ENCODE measurements at places on chromosomes 1 and 21. TPM values are rescaled to one million over a fixed set of nuclear protein-coding genes. Genes with fewer than 3 reads are reported as not detected.

- DNase-seq, result no peak
These were observed 208.2 kb upstream of the USP24 start for GRCh38 chr1:55423376-55423775.

GRCh38 chr1:109762821-109763645 is 690 bp downstream of the EPS8L3 start:
- DNase-seq, result no peak

GRCh38 chr1:64100791-64101190 is 102.6 kb upstream of the UBE2U start:
- no peak for DNase-seq

GRCh38 chr1:212529211-212529741 is 79.3 kb upstream of the ATF3 start:
- no peak for DNase-seq

DNA sequence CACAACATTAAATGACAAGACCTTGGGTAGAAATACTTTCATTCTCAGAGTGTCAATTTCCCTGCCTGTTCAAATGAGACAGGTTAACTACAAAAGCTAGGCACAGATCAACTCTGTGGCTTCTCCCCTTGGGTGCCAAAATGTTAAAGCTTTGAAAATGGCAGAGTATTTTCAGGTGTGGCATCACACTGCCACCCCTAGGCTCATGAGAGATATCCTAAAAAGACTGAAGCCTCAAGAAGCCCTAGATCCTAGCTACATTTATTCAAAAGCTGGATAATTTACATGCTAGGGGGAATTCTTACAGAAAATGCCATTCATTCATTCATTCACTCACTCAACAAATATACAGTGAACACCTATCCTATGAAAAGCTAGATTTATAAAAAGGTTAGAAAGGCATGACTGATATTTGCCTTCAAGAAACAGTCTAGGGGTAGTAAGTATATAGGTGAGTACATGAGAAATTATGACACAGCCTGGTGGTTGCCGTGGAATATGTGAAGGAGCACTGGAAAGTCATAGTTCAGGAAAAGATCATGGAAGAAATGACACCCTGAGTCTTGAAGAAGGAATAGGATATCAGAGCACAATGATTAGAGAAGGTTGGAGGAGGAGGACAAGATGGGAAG is 15.9 kb upstream of the RAB4A start:
- no peak for DNase-seq

DNA sequence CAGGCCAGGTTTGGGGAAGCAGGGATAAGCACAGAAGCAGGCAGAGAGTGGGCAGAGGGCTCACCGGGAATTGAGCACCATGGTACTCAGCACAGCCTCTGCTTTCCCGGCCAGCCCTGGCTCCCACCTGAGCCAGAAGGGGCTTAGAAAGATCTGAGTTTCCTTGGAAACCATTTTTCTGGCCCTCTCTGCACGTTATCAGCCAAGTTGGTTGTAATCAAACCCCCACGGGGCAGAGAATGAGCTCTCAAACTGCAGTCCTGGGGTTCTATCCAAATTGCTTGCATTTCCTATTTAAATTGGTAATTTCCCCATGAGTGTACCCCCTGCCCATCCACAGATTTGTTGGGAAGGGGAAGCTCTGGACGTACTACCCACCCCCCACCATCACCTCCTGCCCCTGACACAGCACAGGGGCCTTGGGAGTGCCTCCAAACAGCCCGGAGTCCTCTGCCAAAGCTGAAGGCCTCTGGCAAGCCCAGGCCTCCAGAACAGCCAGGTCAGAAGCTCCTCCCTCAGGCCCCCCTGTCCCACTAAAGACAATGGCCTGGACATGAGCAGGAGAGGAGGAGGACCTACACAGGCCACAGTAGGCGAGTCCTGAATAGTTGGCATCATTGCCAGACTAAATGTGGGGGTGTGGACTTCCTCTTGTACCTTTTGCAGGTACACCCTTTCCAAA is 42.7 kb upstream of the GJB5 start:
- DNase-seq, result no peak

C8B gene
- total RNA-seq, result not detected

DNA sequence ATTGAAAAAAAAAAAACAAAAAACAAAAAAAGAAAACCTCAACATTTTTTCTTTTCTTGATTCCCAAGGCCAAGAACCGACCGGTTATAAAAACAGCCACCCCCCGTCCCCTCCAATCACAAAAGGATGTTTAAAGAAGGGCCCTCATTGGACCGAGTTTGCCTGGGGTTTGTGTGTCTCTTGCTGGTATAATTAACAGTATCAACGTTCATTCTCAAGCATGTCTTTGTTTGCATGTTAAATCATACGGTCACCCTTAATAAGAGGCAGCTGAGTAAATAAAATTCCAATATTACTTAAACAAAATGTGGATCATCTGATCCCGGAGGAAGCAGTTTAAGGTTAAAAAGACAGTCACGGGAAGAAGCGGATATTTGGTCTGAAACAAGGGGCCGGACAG is 201.1 kb downstream of the PRDM2 start:
- DNase-seq, result no peak

- peak; percentile 89 for DNase-seq
These were observed 43.5 kb upstream of the CCDC27 start for GRCh38 chr1:3708791-3709190.

DNA sequence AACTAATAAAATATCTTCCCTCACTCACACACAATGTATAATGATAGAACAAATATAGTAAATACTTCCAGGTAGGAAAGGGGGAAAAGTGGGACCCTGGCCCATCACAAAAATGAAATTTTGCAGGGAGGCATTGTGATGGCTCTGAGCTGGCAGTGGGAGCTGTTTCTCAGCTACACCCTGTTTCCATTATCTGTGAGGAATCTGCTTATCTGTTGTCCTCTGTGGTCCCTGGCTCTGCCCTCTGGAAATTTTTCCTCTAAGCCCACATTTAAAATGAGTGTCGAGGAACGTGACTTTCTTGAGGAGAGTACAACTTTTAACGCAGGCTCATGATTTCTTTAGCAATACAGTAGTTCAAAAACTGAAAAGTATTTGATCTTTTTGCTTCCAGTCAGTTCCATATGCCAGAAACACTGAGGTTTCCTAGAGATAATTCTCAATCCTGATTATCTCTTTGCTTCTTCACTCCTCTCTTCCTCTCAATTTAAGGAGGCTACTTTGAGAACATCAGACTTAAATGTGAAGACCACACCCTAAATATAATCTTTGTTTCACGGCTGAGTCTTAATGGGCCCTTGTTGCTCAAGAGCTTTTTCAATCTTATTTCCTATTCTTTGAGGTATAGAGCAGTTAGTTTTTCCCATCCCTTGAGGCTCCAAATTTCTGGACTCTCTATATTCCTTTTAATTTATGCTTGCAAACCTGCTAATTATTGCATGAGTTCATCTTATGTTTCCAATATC is 5.0 kb upstream of the EEIG2 start:
- no peak for DNase-seq

DNA sequence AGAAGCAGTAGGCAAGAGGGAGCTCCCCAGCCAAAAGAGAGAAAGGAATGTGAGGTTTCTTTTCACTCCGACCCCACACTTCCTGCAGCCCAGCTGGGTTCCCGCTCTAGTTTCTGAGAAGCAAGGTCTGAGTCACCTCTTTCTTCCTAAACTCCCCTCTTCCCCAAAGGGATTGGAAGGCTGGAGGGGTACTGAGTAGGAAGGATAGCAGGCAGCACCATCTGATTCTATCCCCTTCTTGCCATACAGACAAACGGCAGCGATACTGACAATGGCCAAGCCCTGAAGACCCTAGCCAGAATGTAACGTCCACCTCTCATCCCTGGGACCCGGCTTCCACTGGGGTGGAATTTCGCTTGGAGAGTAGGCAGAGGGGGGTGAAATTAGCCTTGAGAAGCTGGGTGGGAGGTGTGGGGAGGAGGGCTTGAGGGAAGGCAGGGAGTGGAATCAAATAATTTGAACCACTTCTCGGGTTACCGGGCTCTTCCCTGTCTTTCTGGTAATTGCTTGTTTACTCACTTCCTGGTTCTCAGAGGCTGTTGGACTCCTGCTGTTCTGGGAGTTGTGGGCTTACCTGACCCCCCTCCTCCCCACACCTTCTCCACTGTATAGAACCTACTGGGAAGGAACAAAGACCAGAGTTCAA is 13.2 kb downstream of the IER5 start:
- peak; percentile 66 for DNase-seq

DNA sequence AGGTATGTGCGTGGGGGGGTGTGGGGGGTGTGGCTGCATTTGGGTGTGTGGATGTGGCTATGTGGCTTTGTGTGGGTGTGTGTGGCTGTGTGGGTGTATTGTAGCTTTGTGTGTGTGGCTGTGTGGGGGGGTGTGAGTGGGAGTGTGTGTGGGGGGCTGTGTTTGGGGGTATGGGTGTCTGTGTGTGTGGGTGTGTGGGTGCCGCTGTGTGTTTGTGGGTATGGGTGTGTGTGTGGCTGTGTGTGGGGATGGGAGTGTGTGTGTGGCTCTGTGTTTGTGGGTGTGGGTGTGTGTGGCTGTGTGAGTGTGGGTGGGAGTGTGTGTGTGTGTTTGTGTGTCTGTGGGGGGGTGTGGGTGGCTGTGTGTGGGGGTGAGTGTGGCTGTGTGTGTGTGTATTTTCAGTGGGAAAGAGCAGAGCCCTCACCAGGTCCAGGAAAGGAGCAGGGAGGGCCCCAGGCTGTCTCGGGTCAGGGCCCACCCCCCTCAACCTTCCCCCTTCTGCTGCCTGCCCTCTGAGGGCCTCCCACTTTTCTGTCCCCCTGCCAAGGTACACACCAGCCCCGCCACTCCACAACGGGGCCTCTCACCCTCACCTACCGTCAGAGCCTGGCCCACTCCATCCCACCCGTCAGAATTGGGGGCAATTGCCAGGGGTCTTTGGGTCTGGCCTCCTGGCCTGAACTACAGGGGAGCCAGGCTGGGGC is 1.9 kb upstream of the COL8A2 start:
- DNase-seq, result peak; percentile 50

DNA sequence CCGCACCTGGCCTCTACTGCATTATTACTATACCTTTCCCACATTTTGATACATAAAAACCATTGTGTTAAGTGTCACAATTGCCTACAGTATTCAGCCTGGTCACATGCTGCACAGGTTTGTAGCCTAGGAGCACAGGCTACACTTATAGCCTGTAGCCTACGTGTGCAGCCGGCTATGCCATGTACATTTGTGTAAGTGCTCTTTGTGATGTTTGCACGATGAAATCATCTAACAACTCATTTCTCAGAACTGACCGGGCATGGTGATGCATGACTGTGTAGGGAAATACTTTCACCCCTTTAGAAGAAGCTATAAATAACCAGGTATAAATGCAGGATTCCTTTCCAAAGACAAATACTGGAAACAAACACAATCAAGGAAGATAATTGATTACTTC is 12.1 kb downstream of the ERG start:
- DNase-seq, result no peak

PRDM2 gene
- total RNA-seq, result 8.6 TPM

CR1L gene
- total RNA-seq, result 0.48 TPM

DNA sequence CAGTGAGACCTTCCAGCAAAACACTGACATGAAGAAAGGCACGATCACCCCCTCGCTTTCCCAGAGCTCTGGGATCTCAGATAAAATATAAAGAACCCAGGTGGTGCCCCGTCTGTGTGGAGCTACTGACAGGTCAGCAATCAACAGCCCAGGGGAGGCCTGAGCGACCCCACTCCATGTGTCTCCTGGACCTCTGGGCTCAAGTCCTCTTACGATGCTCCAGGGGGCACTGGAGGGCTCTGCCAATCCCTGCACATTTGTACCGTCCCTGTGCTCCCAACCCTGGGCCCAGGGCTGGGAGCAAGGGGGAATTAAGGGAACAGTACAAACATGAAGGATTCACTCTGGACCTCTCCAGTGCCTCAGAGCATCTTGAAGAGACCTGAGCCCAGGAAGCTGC is 12.5 kb downstream of the S100A7A start:
- peak; percentile 67 for DNase-seq
